ENCODE measurements at places on chromosomes 3 and 15. TPM values are rescaled to one million over a fixed set of nuclear protein-coding genes. Genes with fewer than 3 reads are reported as not detected.

DNA sequence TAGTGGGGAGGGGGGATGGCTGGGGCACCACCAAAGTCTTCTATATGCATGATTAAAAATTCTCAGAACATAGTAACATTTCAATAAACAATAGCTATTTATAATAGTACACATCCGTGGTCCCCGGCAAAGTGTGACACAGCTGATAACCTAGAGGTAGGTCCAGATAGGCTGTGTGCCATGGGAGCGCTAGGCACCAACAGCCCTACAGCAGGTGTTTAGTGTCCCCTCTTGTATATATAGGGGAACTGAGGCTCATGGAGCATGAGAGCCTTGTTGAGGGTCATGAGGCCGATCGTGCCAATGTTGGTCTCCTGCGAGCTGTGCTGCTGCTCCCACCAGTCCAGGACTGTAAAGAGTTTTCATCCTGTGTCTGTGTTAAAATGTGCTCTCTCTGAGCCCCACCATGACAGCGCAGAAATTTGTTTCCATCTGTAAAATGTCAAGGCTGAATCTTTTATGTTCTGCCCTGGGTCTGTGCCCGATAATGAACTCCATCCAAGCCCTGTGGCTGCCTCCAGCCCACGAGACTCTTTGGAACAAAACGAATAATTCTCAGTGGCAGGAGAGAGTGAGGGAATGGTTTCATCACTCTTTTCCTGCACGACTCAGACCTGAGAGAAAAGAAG lies 14.5 kb downstream of the TMEM158 start:
- no peaks in the 10 kb centered on the region for H3K36me3 ChIP-seq

DNA sequence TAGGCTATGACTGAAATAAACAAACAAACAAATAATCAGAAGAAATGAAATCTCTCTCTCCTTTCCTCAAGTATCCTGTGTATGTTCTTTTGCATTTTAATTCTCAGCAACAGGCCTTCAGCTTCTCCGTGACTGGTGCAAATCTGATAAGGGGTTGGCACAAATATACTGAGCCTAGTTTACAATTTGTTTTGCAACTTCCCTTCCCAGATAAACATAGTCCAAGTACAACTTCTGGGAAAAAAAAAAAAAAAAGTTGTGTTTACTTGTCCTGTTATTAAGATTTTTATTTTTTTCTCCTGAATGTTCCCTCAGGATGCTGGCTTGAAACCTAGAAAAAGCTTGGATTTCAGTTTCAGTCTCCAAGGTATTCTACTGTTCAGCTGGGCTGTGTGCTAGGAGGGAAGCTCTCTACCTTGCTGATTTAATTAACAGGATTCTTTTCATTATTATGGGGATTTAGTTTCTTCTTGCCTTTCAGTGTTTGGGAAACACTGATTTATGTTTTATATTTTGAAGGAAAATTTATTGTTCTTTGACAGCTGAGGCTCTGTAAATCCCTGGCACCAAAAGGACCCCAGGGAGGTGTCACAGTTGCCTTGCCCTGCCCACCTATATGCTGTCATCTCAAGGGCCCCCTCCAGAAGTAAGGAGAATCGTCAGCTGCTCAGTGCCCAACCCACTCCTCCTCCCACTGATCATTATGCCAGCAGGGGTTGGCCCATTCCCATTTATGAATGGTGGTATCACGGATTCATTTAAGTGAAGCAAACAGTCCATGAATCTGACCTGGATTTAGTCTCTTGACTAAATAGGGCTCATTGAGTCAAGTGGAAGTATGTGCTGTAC lies 185.2 kb downstream of the MEIS2 start:
- no peaks in the 10 kb centered on the region for H3K36me3 ChIP-seq
- no peak overlapping the region for H3K4me3 ChIP-seq
- no peak for DNase-seq

- no peak overlapping the region for H3K4me3 ChIP-seq
- H3K27ac ChIP-seq: no peak overlapping the region
- H3K27me3 ChIP-seq: no peaks in the 10 kb centered on the region
- H3K36me3 ChIP-seq: peaks cover 9% of the 10 kb centered on the region
These were observed 54.3 kb downstream of the RIOX2 start for GRCh38 chr3:97917813-97918536.

DNA sequence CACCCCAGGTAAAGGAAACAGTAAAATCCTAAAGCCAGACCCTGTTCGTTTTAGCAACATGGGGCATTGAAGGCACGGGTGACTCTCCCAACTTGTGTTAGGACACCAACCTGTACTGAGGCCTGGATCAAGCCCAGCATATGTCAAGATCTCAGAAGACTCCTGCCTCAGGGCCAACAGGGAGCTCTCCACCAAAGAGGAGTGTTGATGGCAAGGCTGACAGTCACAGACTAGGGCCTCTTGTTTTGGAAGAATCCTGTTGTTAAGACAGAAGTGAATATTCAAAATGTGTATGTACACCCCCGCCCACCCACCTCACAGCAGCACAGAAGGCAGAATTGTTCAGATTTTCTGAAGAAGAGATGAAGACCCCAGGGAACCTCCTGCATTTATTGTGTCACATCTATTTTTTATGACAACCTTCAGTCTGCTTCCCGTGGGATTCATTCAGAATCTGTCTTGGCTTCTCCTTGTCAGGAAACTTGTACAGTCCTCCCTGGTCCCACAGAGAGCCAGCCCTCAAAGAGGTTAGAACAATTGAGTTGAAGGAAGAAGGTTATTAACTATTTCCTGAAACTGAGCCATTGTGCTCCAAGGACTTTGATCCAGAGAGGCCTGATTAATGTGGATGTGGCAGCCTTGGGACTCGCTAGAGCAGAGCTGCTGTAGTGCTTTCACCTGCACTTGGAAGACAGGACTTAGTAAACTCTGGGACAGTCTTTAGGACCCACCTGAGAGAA lies 61.7 kb upstream of the PLXNA1 start:
- no peaks in the 10 kb centered on the region for H3K27me3 ChIP-seq
- H3K4me3 ChIP-seq: no peak overlapping the region
- no peak overlapping the region for H3K27ac ChIP-seq
- H3K36me3 ChIP-seq: no peaks in the 10 kb centered on the region

DNA sequence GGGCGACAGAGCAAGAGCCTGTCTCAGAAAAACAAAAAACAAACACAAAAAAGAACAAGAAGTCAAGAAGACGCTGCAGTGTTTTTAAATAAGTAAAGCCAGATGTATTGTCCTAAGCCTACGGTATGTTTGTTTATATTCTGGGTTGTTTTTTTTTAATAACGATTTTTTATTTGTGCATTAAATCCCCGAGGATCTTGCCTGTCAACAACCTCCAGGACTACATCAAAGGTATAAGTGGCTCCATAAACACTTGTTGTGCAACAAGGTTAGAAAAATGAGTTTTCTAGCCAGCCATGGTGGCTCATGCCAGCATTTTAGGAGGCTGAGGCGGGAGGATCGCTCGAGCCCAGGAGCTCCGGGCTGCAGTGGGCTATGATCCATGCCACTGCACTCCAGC lies 26.1 kb downstream of the ITGB5 start:
- DNase-seq: no peak
- H3K36me3 ChIP-seq: no peaks in the 10 kb centered on the region
- H3K27me3 ChIP-seq: no peaks in the 10 kb centered on the region
- H3K27ac ChIP-seq: peak overlapping the region; percentile 33

DNA sequence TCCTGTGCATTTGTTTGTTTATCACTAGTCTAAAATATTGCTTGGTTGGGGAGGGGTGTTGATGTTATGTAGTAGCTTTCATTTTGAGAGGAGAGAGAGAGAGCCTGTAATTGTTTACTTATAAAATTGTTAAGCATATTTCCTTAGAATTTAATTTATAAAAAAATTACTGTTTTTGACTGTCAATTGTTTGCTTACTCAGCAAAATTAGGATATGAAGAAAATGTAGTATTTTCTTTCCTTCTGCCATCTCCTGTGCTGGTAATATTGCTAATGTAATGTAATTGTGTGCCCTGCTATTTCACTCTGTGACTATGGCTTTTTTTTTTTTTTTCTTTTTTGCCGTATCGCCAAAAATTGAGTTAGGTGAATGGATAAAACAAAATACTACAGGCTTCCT lies 3.5 kb downstream of the U2SURP start:
- H3K27ac ChIP-seq: no peak overlapping the region
- peaks cover 6% of the 10 kb centered on the region for H3K4me1 ChIP-seq
- H3K4me3 ChIP-seq: no peak overlapping the region
- H3K27me3 ChIP-seq: no peaks in the 10 kb centered on the region
- no peak for DNase-seq

- H3K27me3 ChIP-seq: no peaks in the 10 kb centered on the region
- peak; percentile 93 for DNase-seq
- H3K4me3 ChIP-seq: peak overlapping the region; percentile 53
- H3K27ac ChIP-seq: peak overlapping the region; percentile 97
These were observed 34.6 kb downstream of the BTD start for GRCh38 chr3:15636028-15636709.

SLC24A5 gene
- total RNA-seq: not detected

LCTL gene
- total RNA-seq: not detected

FAM43A gene
- 59.8 TPM for total RNA-seq

HAUS2 gene
- total RNA-seq: 44.1 TPM

GOLGA8T gene
- not detected for total RNA-seq
